Kidney (tissue), 22 donors: ENCODE measurements at places on chromosomes 3 and 15.
A peak's percentile ranks its signal among the peaks of the same experiment; 100 is the strongest.

- no peaks in the 10 kb centered on the region for H3K36me3 ChIP-seq
- H3K4me1 ChIP-seq = no peaks in the 10 kb centered on the region
- H3K4me3 ChIP-seq = no peak overlapping the region
- no peaks in the 10 kb centered on the region for H3K27me3 ChIP-seq
- no peak for DNase-seq
Observed at GRCh38 chr3:96007650-96008195, 806.7 kb upstream of the EPHA6 start.

DNA sequence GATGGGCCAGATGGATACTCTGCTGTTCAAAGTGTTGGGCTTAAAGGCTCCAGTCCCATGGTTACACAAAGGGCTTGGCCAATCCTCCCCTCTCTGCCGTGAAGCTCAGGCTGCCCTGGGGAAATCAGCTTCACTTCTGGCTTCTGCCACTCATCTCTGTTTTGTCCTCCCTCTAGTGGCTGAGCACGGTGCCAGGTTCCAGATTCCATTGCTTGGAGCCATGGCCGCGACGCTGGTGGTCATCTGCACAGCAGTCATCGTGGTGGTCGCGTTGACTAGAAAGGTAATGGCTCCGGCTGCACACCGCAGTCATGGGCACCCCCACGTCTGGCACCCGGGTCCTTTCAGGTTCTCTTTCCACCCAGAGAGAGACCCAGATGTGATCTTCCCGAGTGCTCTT lies 5.6 kb downstream of the TIGIT start:
- no peaks in the 10 kb centered on the region for H3K36me3 ChIP-seq
- H3K4me1 ChIP-seq = no peaks in the 10 kb centered on the region
- no peaks in the 10 kb centered on the region for H3K27me3 ChIP-seq
- H3K4me3 ChIP-seq = no peak overlapping the region
- no peak overlapping the region for H3K27ac ChIP-seq

- H3K4me3 ChIP-seq = no peak overlapping the region
- H3K4me1 ChIP-seq = no peaks in the 10 kb centered on the region
Observed at GRCh38 chr3:152232001-152232400, 36.7 kb upstream of the MBNL1 start.

DNA sequence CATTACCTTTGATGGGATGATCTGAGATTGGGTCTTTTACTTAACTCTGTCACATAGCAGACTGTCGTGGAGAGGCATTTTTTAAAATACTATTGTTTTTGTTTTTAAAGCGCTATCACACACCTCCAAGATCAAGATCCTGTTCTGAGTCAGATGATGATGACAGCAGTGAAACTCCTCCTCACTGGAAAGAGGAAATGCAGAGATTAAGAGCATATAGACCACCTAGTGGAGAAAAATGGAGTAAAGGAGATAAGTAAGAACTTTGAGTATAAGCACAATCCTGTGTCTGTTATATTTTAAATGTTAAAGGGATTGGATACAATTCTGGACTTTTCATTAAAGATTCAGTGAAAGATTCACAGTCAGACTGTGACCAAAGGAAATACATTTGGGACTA lies 18.4 kb upstream of the ZBTB47 start:
- H3K36me3 ChIP-seq = peaks cover 81% of the 10 kb centered on the region
- no peak overlapping the region for H3K4me3 ChIP-seq
- no peaks in the 10 kb centered on the region for H3K27me3 ChIP-seq
- DNase-seq = no peak
- H3K4me1 ChIP-seq = no peaks in the 10 kb centered on the region

DNA sequence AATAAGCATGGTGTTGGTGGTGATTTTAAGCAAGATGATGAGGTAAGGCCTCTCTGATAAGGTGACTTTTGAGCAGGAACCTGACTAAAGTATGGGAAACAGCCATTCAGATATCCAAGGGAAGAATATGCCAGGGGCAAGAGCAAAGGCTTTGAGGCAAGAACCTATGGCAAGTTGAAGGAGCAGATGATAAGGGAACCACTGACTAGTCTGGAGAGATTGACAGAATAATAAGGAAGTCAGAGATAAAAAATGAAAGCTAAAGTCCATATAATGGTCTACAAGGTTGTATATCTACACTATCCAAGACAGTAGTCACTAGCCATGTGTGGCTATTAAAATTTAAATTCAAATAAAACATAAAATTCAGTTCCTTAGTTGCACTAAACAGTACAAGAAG lies 2.5 kb upstream of the C3orf38 start:
- peaks cover 4% of the 10 kb centered on the region for H3K4me1 ChIP-seq
- H3K4me3 ChIP-seq = no peak overlapping the region
- H3K27me3 ChIP-seq = no peaks in the 10 kb centered on the region
- no peaks in the 10 kb centered on the region for H3K36me3 ChIP-seq
- DNase-seq = no peak
- no peak overlapping the region for H3K27ac ChIP-seq

GRCh38 chr15:68383161-68384074 lies 48.5 kb downstream of the ITGA11 start:
- no peaks in the 10 kb centered on the region for H3K4me1 ChIP-seq
- no peaks in the 10 kb centered on the region for H3K27me3 ChIP-seq
- H3K27ac ChIP-seq = no peak overlapping the region
- no peaks in the 10 kb centered on the region for H3K36me3 ChIP-seq

DNA sequence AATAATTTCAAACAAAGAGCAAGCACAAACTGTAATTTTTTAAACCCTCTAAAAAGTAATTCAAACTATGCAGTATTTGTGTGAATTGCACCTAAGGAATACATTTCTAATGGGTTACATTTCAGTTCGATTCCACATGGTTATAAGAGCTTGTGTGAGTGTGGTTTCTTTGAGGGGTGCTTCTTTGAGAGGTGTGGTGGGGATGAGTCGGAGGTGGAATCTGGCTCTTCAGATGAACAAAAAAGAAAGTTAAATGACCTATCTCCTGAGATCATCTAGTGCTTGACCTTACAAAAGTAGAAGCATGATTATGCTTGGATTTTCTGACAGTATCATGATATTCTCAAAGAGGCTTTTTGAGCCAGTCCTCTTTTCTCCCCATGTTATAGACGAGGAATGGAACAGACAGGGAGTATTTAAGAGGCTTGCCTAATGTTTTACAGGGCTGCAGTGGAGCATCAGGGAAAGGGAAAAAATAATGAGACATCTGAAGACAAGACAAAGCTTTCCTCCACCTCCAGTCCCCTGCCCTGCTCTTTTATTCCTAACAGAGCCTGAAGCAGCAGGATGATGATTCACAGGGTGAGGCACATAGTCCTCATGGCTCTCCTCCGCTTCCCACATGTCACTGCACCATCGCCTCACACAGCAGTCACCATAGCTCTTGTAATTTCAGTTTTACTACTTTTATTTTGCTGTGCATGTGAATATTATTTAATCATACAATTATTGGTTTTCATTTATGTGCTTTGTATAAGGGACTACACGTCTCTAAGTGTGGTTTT lies 82.0 kb downstream of the LYSMD4 start:
- no peak overlapping the region for H3K4me3 ChIP-seq
- H3K27me3 ChIP-seq = no peaks in the 10 kb centered on the region

DNA sequence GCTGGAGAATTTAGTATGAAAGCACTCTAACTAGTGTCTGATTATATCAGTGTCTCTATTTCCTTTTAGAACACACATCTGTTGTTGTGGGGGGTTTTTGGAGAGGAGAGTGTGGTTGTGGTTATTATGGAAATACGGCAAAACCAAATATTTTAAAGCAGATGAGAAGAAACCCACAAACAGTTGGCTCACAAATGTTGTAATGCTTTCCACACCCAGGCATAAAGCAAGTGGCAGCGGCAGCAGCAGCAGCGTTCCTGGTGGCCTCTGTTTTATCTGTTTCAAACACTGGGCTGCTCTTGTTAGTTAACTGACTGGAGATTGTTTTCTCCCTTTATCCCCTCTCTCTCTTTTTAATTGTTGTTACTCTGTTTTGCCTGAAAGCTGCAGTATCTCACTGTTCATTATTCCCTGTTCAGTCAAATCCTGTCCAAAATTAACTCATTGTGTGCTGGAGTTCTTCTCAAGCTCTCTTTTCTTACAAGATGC lies 1045.5 kb upstream of the NR2F2 start:
- H3K36me3 ChIP-seq = no peaks in the 10 kb centered on the region
- H3K27me3 ChIP-seq = no peaks in the 10 kb centered on the region
- H3K27ac ChIP-seq = no peak overlapping the region
- no peak overlapping the region for H3K4me3 ChIP-seq
- peak; percentile 37 for DNase-seq

GRCh38 chr15:61196711-61197586 lies 32.2 kb downstream of the RORA start:
- H3K27ac ChIP-seq = no peak overlapping the region
- H3K36me3 ChIP-seq = no peaks in the 10 kb centered on the region
- H3K4me1 ChIP-seq = no peaks in the 10 kb centered on the region
- no peak for DNase-seq

DNA sequence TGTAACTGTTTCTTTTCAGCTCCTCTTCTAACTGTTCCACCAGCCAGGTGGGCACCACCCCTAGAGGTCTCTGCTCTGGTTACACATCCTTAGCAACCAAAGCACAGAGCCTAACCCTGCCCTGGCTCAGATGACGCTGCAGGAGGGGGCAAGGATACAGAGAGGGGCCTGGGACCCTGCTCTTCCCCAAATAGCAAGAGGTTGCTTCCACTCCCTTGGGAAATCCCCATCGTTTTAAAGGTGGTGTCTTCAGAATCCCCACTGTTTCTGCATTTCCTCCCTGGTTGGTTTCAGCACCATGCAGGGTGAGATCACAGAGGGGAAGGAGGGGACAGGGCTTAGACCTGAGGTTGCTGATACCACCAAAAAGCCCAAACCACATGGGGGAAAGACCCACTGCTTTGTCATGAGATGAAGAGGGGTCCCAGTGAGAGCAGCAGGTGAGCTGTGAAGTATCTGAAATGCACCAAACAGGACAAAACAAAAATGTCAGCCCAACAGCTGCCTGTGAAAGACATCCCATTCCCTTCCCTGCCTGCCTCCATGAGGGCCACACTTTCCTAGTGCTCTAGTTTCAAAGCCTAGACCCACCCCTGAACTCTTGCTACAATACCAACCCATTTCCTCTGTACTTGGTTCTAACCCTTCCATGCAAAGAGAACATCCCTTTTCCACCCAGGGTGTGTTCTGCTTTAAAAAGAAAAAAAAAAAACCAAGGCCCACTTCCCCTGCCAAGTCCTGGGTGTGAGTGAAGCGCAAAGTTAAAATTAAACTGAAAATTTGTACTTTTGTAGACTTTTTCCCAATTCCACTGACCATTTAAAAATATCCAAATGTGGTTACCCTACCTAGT lies 29.0 kb downstream of the ANP32A start:
- no peaks in the 10 kb centered on the region for H3K36me3 ChIP-seq
- no peaks in the 10 kb centered on the region for H3K27me3 ChIP-seq
- DNase-seq = no peak
- H3K4me3 ChIP-seq = no peak overlapping the region
- H3K4me1 ChIP-seq = peaks cover 64% of the 10 kb centered on the region
- H3K27ac ChIP-seq = peak overlapping the region; percentile 19

- H3K27ac ChIP-seq = no peak overlapping the region
- H3K4me3 ChIP-seq = no peak overlapping the region
Observed at GRCh38 chr3:23480329-23480714, 277.2 kb downstream of the UBE2E2 start.

GRCh38 chr3:134065252-134066157 lies 35.8 kb upstream of the SLCO2A1 start:
- H3K27ac ChIP-seq = no peak overlapping the region
- no peak for DNase-seq
- H3K4me1 ChIP-seq = peaks cover under 1% of the 10 kb centered on the region
- no peaks in the 10 kb centered on the region for H3K36me3 ChIP-seq

DNA sequence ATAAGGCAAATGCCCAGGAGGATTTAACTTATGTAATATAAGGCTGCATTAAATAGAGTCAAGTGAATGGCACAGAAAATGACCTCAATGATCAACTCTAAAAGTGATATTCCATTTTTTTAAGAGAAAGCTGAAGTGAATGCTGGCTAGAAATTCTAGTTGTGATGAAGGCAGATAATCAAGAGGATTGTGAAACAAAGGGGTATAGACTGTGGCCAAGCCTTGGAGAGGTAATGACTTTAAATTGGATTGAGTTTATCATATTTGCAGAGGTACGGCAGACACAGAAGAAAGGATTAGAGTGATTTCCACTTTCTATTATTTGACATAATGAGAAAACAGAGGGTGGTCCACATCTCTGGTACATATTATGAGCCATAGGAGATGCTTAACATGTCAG lies 269.2 kb downstream of the MECOM start:
- no peaks in the 10 kb centered on the region for H3K4me1 ChIP-seq
- no peak overlapping the region for H3K27ac ChIP-seq
- H3K4me3 ChIP-seq = no peak overlapping the region
- no peaks in the 10 kb centered on the region for H3K36me3 ChIP-seq
- no peak for DNase-seq
